ENCODE measurements at places on chromosomes 3 and 15. TPM values are rescaled to one million over a fixed set of nuclear protein-coding genes. Genes with fewer than 3 reads are reported as not detected.

DNA sequence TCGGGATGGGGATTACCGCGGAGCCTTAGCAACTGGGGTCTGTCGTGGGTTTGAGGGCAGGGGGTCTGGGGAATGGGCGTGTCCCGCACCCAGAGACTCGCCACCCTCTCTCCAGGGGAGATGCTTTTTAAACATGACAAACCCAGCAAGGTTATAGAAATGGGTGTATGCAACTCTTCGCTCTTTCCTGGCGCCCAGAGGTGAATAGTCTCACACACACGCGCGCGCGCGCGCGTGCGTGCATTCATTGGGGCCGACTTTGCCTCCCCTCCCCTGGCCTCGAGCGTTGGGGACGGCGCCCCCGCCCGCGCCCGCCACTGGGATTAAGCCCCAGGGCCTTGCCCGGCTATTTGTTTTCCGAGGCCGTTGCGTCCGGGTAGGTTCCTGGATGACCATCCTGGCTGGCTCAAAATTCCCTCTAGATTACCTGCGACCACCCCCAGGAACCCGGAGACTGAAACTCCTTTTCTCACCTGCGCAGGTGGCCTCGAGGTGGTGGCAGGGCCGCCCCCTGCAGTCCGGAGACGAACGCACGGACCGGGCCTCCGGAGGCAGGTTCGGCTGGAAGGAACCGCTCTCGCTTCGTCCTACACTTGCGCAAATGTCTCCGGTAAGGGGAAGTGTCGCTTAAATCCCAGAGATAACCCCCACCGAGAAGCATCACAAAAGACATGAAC is 777 bp downstream of the GPR160 start:
- no peaks in the 10 kb centered on the region for H3K36me3 ChIP-seq
- H3K27me3 ChIP-seq, result peaks cover 2% of the 10 kb centered on the region
- H3K27ac ChIP-seq, result no peak overlapping the region

GRCh38 chr3:33658991-33659848 is 58.8 kb downstream of the CLASP2 start:
- DNase-seq, result peak; percentile 43
- H3K36me3 ChIP-seq, result no peaks in the 10 kb centered on the region
- H3K27ac ChIP-seq, result peak overlapping the region; percentile 11
- no peaks in the 10 kb centered on the region for H3K27me3 ChIP-seq
- peaks cover 28% of the 10 kb centered on the region for H3K4me1 ChIP-seq

DNA sequence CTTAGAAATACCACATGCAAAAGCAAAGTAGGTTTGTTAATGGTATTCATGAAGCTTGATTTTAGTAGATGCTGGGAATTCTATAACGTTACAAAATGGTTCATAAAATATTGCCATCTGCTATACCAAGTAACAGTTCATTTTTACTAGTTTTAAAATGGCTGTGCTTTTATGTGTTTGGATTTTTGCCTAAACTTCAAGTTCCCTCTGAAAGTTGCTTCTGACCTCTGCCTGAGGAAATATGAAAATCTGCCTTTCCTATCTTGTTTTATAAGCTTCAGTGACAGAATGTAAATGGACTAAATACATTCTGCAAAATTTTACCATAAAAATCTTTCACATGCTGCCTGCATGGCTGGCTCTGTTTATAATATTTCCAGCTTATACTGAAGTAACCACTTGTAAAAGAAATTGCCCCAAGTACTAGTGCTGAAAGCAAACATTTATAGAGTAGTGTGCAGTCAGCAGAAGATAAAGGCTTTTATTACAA is 560.7 kb upstream of the ROBO2 start:
- H3K27me3 ChIP-seq, result no peaks in the 10 kb centered on the region
- H3K36me3 ChIP-seq, result no peaks in the 10 kb centered on the region
- no peak overlapping the region for H3K4me3 ChIP-seq

DNA sequence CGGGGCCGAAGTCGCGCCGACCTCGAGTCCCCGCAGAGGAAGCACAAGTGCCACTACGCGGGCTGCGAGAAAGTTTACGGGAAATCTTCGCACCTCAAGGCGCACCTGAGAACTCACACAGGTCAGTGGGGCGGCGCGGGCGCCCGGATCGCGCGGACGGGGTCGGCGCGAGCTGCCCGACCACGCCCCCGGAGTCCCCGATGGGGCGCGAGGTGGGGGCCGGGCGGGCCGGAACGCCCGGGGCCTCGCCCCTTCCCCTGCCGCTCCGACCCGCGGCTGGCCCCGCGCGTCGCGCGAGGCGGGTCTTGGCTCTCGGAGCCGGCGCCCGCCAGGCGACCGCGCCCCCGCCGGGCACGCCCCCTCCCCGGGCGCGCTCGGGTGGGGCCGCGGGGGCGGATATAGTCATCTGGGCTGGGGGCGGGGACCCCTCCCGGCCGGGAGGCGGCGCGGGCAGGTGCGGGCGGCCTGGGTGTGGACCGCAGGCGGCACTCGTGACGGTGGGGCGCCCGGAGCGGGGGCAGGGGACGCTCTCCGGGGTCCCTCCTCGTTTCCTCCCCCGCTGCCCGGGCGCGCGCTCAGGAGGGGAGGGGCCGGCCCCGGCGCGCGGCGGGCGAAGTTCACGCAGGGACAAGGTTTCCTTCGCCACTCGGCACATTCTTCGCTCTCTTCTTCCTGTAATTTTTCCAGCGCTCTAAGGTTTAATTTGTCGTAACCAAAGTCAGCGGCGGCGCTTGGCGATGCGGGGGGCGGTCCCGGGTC is 1.2 kb downstream of the KLF13 start:
- peak; percentile 61 for DNase-seq
- peak overlapping the region; percentile 81 for H3K27ac ChIP-seq
- H3K4me3 ChIP-seq, result peak overlapping the region; percentile 99

DNA sequence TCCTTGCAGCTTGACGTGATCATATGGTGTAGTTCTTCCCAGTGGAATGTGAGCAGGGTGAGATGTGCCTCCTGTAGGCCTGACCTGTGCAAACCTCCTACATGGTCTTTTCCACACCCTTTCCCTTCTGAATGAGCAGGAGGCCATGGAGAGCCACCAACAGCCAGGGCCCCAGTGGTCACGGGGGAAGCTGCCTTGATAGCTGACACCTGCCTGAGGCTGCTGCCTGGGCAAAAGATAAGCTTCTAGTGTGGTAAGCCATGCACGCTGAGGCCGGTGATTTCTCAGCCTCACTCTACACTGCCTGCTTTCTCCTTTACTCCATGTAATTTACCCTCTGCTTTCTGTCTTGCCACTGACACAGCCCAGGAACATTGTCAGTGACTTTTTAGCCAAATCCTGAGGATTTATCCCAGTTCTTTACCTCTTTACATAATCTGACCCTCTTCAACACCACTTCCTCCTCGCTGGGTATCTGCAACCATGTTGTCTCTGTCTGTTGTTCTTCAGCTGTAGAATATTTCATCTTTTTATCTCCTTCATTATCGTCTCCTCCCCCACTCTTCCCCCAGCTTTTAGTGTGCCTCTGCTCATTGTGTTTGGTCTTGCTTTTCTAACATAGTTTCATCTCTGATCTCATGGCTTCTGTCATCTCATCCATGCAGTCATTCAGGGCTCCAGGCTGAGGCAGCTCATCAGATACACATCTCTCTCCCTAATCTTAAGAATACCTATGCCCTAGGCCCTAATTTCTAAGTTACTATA is 11.2 kb upstream of the KBTBD12 start:
- no peaks in the 10 kb centered on the region for H3K36me3 ChIP-seq
- H3K27ac ChIP-seq, result no peak overlapping the region
- H3K27me3 ChIP-seq, result peaks cover 9% of the 10 kb centered on the region
- no peaks in the 10 kb centered on the region for H3K4me1 ChIP-seq

DNA sequence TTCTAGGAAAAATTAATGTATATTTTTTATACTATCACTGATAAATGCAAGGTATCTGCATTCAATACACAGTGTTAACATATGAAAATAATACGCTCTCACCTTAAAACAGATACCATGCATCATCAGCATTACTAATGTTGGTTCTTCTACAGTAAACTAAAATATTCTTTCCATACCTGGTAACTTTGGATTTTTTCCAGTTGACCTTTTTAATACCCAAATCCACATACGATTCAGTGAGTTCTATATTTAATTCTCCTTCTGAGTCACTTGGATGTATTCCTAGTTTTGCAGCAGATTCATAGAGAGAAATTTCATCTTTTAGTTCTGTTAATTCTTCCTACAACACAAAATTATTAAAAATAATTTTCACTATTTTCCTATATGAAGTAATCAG is 29.9 kb downstream of the CEP152 start:
- no peak overlapping the region for H3K27ac ChIP-seq
- DNase-seq, result no peak
- no peaks in the 10 kb centered on the region for H3K4me1 ChIP-seq
- H3K36me3 ChIP-seq, result peaks cover 46% of the 10 kb centered on the region
- no peak overlapping the region for H3K4me3 ChIP-seq

- peaks cover 17% of the 10 kb centered on the region for H3K27me3 ChIP-seq
- H3K4me1 ChIP-seq, result peaks cover 17% of the 10 kb centered on the region
- no peaks in the 10 kb centered on the region for H3K36me3 ChIP-seq
- DNase-seq, result no peak
- no peak overlapping the region for H3K27ac ChIP-seq
Measured at GRCh38 chr3:97825101-97825500, 3.3 kb downstream of the CRYBG3 start.

DNA sequence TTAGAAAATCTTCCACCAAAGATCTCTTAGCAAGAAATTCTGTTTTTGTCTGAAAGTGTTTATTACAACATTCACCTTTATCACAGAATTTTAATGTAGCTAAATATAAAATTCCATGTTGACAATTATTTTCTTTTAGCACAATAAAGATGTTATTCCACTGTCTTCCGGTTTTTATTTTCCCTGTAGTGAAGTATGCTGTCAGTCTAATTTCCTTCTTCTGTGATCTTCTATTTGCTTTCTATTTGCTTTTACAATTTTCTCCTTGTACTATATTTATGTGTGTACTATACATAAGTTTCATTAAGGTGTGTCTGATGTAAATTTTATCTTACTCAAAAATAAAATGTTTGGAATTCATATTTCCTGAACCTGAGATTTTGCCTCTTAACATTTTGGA is 117.5 kb upstream of the PPP2R3A start:
- H3K27ac ChIP-seq, result no peak overlapping the region
- no peak overlapping the region for H3K4me3 ChIP-seq
- no peaks in the 10 kb centered on the region for H3K36me3 ChIP-seq

GRCh38 chr3:6567241-6567640 is 293.7 kb upstream of the GRM7 start:
- no peaks in the 10 kb centered on the region for H3K36me3 ChIP-seq
- no peak for DNase-seq
- no peak overlapping the region for H3K4me3 ChIP-seq
- no peak overlapping the region for H3K27ac ChIP-seq
- no peaks in the 10 kb centered on the region for H3K4me1 ChIP-seq

DNA sequence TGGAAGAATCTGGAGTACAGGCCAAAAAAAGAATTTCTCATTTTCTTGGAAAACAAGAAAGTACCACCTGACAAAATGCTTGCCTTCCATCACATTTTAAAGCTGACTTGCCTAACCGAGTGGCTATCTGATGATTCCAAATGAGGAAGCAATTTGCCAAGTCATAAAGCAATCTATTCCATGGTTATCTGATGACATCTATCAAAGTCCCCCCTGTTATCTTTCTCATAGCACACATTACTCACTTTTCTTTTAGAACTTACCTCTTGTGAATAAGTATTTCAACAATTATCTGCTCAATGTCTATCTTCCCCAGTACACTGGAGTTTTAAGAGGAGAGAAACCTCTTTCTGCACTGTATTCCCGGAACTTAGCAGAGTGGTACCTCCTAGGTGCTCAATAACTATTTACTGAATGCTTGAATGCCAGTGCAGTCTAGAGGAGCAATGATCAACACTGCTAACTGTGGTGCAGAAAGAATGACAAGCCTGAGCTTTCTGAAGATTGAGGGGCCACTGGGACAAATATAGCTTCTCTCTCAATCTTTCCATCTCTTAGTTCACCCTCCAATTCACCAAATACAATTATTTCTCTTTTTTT is 186.3 kb upstream of the ATP11B start:
- no peak for DNase-seq
- no peaks in the 10 kb centered on the region for H3K36me3 ChIP-seq
- H3K4me1 ChIP-seq, result no peaks in the 10 kb centered on the region
- H3K27me3 ChIP-seq, result peaks cover 7% of the 10 kb centered on the region
- no peak overlapping the region for H3K4me3 ChIP-seq

GRCh38 chr15:72156928-72157327 is 38.7 kb downstream of the SENP8 start:
- no peak overlapping the region for H3K27ac ChIP-seq
- no peaks in the 10 kb centered on the region for H3K36me3 ChIP-seq
- H3K27me3 ChIP-seq, result no peaks in the 10 kb centered on the region
- H3K4me3 ChIP-seq, result no peak overlapping the region
- DNase-seq, result no peak

DNA sequence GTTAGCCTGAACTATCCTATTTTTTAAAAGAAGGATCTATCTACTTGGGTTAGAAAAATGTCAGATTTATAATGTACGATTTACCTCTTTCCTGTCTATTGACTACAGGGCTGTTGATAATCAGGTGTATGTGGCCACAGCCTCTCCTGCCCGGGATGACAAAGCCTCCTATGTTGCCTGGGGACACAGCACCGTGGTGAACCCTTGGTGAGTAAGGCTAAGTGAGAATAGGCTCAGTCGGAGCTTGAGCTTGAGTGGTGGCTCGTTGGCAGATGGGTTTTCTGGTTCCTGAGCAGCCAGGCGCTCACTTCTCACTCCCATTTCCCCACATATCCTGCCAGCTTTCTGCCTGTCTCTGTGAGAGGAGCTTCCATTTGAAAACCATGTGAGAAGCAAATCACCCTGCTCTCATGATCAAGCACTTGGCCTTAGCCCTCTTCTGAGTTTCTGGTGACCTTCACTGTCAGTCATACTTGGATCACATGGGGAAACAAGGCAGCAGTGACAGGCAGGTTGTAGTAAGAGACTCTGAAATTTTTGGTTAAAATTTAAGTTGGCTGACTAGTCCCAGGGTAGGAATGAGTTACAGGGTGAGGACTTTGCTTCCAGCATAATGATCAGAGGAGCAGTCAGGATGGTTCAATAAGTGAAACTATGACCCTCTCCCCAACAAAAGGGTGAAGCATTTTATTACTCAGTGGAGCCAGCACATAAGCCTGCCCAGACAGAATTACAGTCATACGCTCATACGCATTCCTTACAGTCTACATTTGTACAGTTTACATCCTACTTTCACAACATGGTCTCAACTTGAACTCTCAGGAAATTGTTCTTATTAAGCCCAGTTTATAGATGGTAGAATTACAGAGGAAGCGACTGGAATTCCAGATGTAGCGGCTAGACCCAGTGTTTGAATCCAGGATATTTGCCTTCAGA is 18.0 kb downstream of the NIT2 start:
- no peak overlapping the region for H3K4me3 ChIP-seq
- no peak for DNase-seq

- no peak for DNase-seq
- H3K4me3 ChIP-seq, result no peak overlapping the region
- no peaks in the 10 kb centered on the region for H3K36me3 ChIP-seq
- no peak overlapping the region for H3K27ac ChIP-seq
- H3K27me3 ChIP-seq, result peaks cover 14% of the 10 kb centered on the region
- H3K4me1 ChIP-seq, result peaks cover 13% of the 10 kb centered on the region
Measured at GRCh38 chr3:44109771-44110361, 131.8 kb upstream of the TOPAZ1 start.

TPRG1 gene
- total RNA-seq, result 3.0 TPM

SCAANT1 gene
- not detected for total RNA-seq

ABCC5 gene
- total RNA-seq, result 16.2 TPM

CAPN3 gene
- total RNA-seq, result 3.3 TPM

IRAK2 gene
- total RNA-seq, result 3.0 TPM
